ENCODE measurements at places on chromosomes 7 and 10.

GRCh38 chr10:64014281-64014680, 493.1 kb downstream of the REEP3 start:
- no peak for DNase-seq

DNA sequence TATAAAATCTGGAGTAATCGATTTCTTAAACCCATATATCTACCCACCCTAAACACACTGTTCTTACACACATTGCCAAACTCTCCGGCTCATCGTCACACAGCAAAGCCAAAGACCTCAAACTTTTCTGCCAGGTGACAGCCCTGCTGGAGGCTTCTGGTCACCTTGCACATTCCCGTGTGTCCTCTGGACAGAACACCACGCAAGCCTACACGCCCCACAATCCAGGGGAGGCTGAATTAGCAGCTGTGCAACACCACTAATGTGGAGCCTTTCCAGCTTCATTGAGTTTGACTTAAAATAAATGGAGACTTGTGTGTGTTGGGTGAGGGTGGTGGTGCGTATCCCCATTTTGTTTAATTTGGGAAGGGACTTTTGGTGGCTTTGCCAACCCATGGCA, 38.4 kb downstream of the KLF6 start:
- no peak for DNase-seq

- peak; percentile 95 for DNase-seq
These were observed at the start of gene CASP7 for GRCh38 chr10:113679463-113680189. Gene CASP7, plus strand, starts transcription at chr10:113679912. Its CDS starts 17,582 bp downstream, at chr10:113697494.

DNA sequence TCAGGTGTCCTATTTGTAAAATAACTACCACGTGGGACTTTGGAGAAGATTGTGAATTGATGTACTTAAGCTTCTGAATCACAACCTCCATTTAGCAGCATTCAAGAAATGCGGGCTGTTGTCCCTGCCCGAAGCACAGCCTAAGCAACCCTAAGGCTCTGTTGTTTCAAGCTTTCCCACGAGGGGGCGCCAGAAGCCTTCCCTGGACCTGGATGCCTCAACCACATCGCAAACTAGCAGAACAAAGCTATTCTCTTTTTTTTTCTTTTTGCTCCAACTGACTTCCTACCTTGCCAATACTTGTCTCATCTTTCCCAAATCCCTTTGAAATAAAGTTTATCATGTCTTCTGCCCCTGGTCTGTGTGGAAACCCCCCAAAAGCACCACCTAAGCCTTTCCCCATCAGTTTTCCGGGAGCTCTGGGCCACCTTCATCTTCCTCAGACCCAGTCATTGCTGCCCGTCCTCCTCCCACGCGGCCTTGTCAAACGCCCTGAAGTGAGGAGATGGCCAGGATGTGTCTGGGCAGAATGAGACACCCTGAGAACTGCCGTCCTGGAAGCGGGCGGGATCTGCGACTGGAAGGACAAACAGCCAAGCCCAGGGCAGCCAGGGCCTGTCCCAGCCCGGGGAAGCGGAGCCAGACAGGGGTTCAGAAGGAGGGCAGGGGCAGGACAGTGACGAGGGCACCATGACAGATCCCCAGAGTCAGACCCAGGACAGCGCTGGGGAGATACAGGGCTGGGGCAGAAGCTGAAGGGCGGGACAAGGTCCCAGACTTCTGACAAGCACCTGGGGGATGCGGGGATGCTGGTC, 112.7 kb downstream of the SLIT1 start:
- DNase-seq = peak; percentile 67

GRCh38 chr7:145474009-145474686, 638.3 kb upstream of the TPK1 start:
- no peak for DNase-seq

GRCh38 chr10:109624939-109625338, 298.4 kb downstream of the XPNPEP1 start:
- DNase-seq = no peak

DNA sequence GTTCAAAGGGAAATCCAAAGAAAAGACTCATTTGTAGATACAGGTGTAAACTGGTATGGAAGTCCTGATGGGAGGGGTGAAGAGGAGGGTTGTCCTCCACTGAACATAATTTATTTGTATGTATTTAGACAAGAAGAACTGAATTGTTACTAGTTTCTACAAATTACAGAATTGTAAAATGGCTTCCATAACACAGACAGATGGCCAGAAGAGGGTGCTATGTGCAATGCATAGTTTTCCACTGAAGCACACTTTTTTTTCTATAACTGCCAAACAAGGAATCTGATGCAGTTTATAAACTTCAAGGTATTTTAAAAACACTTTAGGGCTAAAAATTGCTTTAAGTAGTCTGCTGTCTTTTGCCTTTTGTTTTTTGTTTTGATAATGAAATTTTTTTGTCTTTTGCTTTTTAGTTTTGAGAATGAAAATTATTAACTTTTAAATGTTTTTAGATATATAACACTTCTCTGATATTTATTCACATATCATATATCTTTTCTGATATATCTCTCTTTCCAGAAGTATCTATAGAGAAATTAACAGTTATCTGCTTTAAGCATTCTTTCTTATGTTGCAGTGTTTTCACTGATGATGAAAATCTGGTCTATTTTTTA, 58.5 kb downstream of the PHYHIPL start:
- DNase-seq = peak; percentile 22

DNA sequence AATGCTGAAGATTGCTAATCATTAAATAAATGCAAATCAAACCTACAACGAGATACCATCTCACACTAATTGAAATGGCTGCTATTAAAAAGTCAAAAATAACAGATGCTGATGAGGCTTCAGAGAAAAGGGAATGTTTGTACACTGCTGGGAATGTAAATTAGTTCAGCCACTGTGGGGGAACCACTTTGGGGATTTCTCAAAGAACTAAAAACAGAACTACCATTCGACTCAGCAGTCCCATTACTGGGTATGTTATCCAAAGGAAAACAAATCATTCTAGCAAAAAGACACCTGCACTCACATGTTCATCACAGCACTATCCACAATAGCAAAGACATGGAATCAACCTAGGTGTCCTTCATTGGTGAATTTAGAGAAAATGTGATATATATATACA, 379.0 kb upstream of the CNTNAP2 start:
- DNase-seq = no peak

DNA sequence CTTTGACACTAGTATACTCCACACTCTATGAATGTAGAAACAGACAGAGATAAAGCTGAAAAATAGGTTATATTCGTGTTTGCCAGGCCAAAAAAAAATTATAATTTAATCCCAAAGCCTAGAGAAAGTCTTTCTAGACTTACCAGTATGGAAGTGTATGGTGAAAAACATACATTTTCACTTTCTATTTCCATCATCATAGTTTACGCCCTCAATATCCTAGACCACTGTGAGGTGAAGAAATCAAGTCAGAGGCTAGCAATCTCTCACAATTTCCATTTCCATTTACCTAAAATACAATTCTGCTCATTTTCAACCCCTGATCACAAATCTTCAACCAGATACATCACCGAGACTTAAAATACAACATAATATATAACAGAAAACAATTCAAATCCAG, 16.2 kb downstream of the GPR22 start:
- DNase-seq = no peak

DNA sequence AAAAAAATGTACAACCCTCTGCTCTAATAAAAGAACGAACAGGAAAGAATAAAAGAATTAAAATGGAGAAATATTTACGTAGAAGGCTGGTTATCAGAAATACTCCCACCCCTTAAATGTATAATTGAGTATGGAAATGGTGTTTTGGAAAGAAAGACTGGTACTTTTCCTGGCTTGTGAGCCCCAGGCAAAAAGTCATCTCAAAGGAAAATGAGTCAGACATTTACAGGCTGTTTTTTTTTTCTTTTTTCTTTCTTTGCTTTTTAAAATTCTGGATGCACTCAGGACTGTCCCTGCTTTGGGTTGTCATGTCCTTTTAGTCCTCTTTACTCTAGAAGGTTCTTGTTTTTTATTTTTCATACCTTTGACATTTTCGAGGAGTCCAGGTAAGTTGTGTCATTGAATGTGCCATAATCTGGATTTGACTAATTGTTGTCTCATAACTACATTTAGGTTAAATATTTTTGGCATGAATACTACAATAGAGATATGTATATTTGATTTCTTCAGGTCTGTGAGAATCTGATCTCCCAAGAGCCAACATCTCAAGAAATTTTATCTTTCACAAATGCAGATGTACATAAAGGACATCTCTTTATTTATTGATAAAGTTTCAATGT, 313.0 kb upstream of the GLI3 start:
- DNase-seq = no peak

DNA sequence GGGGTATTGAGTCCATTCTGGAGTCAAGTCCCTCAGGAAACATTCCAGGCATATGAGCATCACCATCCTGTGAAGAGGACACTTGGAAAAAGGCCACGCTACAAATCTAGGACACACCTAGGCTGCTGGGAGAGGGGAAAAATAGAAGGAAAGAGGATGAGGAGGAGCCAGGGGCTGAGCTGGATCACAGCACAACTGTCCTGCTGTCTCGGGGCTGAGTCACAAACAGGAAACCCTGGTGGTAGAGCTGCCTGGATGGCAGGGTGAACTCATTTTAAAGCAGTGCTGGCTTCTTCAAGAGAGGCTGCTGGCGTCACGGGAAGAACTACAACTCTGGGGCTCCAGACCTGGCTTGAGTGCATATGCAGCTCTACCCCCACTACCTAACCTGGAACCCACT, 151.5 kb downstream of the RNF216 start:
- peak; percentile 34 for DNase-seq

DNA sequence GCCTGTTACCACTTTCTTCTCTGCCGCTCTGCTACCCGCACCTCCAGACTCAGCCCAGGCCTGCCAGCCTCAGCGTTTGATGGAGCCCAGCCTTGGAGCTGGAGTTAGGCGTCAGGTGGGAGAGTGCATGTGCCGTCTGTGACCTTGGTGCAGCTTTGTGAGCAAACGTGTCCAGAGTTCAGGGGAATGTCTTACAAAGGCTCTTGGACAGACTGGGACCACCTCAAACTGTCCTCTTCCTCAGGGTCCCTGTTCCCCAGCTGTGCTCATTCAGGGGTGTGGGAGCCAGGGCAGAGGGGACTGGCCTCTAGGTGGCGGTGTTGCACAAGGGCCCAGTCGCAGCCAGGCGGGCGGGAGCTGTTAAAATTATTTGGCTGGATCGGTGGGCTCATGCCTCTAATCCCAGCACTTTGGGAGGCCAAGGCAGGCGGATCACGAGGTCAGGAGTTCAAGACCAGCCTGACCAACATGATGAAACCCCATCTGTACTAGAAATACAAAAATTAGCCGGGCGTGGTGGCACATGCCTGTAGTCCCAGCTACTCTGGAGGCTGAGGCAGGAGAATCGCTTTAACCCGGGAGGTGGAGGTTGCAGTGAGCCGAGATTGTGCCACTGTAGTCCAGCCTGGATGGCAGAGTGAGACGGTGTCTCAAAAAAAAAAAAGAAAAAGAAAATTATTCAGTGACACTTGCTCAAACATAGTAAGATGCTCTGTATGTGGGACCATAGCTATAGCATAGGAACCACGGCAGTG, 89.2 kb downstream of the ADCY1 start:
- DNase-seq = no peak

DNA sequence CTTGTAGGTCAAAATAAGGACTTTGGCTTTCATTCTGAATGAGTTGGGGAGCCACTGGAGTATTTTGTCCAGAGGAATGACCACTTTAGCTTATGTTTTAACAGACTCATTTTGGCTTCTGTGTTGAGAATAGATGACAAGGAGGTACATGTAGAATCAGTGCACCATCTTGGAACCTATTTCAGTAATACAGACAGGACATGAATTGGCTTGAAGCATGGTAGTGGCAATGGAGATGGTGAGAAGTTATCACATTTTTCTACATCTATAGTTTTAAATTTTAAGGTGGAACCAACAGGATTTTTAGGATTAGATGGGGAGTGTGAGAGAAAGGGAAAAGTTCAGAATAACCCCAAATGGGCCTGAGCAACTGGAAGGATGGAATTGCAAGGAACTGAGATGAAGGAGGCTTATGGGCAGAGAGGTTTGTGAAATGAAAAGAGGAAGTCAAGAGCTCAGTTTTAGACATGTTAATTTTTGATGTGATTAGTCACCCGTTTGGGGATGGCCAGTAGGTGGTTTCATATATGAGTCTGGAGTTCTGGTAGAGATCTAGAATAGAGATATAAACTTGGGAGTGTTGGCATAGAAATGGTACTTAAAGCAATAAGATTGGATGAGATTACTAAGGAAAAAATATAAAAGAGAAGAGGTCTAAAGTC, 89.2 kb upstream of the JAZF1 start:
- DNase-seq = no peak

DNA sequence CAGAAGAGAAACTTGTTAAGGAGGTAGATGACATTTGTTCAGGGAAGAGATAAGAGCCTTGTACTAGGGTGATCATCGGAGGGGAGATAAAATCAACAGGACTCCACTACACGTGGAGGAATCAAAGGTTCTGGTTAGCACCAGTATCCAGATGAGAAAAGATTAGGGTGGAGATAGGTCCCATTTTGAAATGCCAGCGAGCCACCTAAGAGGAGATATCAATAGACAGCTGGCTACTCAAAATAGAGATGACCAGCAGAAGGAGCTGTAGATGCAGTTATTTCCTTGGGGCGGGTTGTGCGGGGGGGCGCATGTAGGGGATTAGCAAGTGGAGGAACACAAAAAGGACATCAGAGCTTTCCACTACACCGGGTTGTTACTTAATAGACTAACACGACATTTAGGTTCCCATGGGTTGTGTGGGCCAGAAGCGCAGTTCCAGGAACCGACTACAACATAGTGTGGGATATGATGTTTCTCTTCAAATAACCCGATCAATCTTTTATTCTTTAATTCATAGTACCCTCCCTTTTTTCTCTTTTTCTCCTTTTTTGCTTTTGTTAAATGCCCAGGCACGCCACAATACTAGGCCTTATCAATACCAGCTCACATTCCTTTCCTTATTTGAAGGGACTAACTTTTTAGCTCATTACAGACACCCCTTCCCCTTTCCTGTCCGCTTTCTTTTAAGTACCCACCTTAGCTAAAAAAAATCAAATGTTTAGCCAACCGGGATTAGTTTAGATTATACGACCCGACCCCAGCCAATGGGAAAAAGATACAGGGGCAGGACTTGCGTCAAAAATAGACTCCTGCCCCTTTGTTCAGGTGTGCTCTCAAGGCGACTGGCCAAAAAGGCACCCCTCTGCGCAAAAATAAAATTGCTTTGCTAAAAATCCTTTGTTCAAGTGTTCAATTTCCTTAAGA, 2.0 kb upstream of the KIF11 start:
- DNase-seq = peak; percentile 53

GRCh38 chr7:35725280-35725680, 30.3 kb upstream of the HERPUD2 start:
- no peak for DNase-seq

GRCh38 chr7:36521911-36522310, 132.2 kb downstream of the ANLN start:
- no peak for DNase-seq

GRCh38 chr7:37095122-37095521, 353.5 kb downstream of the ELMO1 start:
- DNase-seq = no peak

DNA sequence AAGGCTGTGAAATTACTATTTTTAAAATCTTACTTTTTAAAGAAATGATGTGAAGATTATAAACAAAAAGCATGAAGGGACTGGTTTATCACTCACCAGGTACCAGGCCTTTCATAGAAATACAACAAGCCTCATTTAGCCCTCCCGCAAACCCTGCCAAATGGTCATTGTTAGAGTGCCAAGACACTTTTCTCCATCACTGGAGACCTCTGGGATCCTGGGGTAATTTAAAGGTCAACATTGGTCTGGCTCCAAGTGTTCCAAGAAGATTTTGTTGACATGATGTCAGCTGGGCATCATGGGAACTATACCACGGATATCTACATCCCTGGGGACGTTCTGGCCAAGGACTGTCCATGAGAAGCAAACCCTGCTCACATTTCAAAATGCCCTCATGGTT, 138.0 kb upstream of the FRMD4A start:
- peak; percentile 23 for DNase-seq

GRCh38 chr10:50438049-50438936, 185.5 kb downstream of the SGMS1 start:
- no peak for DNase-seq

Data from muscle of back (tissue), 13 donors.